ENCODE measurements at places on chromosomes 1 and 21. TPM values are rescaled to one million over a fixed set of nuclear protein-coding genes. Genes with fewer than 3 reads are reported as not detected.

DNA sequence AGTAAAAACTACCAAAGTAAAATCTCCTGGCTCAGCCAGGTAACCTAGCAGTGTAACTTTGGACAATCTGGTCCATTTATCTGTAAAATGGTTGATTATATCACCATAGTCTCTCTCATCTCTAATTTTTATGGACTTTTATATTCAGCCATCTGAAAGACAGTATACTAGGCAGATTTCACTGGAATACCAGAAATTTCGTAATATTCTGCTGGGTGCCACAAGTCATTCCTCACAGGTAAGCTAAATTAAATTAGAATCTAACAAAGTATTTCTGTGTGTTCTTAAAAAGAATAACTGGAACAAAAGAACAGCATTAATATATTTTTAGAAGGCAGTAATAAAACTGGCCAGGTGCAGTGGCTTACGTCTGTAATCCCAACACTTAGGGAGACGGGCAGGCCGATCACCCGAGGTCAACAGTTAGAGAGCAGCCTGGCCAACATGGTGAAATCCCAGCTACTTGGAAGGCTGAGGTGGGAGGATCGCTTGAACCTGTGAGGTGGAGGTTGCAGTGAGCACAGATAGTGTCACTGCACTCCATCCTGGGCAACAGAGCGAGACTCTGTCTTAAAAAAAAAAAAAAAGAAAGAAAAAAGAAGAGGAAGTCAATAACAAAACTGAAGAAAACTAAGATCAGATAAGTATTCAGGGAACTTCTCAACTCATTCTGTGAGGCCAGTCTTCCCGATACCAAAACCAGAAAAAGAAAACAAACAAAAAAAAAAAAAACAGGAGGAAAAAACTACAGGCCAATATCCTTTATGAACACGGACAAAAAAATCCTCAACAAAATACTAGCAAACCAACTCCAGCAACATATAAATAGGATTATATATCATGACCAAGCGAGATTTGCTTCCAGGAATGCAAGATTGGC is 35.9 kb downstream of the PIK3R3 start:
- DNase-seq = no peak

GRCh38 chr1:20705203-20705755 is 12.5 kb downstream of the KIF17 start:
- DNase-seq = no peak

GRCh38 chr1:182041615-182042014 is 19.9 kb downstream of the ZNF648 start:
- no peak for DNase-seq

DNA sequence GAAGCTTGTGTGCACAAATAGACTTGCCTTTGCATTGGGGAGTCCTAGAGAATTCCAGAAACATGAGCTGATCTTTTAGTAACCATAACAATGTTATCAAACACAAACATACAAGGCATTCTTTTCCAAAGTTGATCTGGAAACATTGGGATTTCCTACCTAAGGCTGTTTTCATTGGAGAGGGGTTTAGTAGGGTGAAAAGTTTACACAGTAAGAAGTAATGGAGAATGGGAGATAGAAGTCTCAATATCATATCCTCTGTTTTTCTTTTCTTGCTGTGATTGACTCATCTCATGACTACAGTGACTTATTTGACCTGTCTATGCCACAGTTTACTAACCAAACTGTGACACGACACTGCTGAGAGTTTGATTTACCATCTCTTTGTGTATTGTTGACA is 65.6 kb upstream of the PLA2G4A start:
- no peak for DNase-seq

Gene CA6
- not detected for polyA plus RNA-seq

DNA sequence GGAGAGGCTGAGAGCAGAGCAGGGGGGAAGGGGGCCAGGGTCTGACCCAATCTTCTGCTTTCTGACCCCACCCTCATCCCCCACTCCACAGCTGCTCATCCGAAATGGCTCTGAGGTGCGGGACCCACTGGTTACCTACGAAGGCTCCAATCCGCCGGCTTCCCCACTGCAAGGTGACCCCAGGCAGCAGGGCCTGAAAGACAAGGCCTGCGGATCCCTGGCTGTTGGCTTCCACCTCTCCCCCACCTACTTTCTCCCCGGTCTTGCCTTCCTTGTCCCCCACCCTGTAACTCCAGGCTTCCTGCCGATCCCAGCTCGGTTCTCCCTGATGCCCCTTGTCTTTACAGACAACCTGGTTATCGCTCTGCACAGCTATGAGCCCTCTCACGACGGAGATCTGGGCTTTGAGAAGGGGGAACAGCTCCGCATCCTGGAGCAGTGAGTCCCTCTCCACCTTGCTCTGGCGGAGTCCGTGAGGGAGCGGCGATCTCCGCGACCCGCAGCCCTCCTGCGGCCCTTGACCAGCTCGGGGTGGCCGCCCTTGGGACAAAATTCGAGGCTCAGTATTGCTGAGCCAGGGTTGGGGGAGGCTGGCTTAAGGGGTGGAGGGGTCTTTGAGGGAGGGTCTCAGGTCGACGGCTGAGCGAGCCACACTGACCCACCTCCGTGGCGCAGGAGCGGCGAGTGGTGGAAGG is 17.1 kb upstream of the HDAC1 start:
- DNase-seq = no peak

- DNase-seq = no peak
Observed at GRCh38 chr1:245772739-245773138, 618.0 kb downstream of the KIF26B start.

DNA sequence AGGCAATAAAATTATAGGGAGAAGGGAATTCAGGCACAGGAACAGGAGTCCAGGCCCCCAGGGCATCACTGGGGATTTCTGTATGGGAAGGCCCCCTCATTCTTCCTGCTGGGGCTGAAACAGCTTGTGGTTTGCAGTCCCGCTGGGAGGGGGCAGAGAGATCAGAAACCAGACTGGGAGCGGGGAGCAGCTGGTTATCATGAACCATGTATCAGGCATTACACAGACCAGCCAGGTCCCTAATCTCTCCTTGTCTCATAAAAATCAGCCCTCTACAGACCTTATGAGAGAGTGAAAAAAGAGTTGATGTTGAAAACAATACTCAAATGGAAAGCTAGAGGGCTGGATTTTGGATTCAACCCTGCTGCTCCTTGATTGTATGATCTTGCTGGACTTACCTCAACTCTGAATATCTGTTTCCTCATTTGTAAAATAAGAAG is 93.4 kb upstream of the F3 start:
- DNase-seq = no peak

Gene TFF3
- polyA plus RNA-seq = 858 TPM

- no peak for DNase-seq
Observed at GRCh38 chr1:176626572-176627061, 163.6 kb downstream of the PAPPA2 start.
